ENCODE measurements at places on chromosomes 4 and X.

DNA sequence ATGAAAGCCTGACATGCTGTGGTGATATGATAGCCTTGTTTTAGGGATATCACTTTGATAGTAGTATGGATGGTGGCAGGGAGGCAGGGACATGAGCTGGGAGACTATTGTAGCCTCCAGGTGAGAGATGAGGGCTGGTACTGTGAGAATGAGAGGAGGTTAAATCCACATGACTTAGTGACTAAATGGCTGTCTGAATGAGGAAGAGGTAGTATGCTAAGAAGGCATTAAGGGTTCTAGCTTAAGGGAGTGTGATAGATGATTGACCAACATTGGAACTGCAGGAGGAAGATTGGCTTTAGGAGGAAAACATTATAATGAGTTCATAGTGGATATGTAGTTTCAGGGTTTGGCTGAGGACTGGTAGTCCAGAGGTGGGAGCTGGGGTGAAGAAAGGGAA lies 195.0 kb upstream of the ANK2 start:
- no peak for DNase-seq

DNA sequence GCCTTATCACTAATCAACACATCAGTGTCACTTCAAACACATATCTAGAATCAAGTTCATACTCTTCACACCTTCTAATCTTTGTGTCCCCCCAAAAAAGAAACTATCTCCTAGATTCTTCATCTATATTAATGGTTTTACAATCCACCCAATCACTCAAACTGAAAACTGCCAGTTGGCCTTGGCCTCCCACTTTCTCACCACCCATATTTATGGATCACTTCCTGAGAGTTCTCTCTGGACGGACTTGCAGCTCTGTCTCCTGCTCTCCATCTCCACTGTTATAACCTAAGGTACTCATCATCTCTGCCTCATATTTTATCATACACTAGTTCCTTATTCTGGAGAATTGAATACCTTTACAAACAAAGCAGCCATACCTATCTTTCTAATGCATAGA lies 106.1 kb upstream of the ATOH1 start:
- no peak for DNase-seq

DNA sequence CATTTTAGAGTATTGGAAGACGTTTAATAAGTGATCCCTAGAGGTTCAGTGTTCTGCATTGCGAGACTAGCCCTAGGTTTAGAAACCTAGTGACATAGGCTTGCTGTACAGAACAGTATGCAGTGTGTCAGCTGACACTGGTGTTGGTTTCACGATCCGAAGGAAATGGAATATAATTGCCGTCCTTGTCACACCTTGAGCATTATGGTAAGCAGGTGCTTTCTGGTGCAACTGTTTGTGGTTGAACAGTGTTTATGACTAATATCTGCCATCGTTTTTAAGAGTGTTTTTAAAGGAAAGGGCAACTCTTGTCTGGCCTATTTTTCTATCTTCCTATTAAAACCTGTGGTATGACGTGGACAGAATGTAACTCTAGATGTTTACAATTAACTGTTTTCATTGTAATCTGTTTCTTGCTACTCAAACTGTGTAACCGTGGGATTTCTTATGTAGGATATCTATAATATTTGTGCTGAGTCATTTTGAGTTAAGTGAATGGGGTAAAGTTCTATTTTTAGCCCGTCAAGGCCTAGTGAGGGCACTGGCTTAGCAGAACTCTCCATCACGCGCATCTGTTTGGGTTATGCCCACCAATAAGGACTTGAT lies 53.8 kb upstream of the TBC1D14 start:
- DNase-seq, result no peak

DNA sequence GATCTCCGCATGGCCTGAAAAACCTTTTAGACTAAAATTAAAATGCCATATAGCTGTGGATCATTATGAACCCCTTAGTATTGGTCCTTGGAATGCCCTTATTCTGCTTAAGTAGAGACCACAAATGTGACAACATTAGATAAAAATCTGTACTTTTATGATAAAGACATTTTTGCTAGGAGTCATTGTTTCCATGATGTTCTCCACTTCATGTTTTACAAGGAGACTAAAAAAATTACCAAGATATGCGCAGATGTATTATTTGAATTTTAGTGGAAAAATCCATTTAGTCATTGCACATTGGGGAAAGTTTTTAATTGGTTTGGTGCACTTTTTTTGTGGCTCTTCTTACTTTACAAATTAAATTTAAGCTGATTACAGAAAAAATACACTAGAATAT lies 85.1 kb upstream of the HPRT1 start:
- no peak for DNase-seq

GRCh38 chrX:41459716-41460115 lies 12.6 kb downstream of the NYX start:
- no peak for DNase-seq

DNA sequence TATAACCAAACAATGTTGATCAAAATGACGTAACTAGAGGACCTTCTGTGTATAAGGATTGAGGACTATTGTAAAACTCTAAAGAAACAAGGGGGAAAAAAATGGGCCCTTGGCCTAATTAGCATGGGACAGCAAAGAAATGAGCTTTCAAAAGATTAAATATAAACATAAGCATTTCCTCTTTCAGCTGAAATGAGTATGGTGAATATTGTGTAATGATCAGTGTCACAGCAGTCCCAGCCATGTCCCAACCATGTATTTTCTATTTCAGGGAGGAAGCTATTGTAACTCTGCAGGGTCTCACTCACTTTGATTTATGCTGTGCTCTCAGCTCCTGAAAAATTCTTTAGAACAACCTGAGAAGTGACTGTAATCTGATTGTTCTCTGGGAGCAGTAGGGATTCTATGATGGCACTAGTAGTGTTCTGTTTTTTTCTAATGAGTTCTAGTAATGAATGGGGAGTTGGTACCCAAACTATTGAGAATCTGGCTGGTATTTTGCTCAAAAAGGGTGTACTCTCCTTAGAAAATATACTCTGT lies 25.8 kb downstream of the ANXA10 start:
- DNase-seq, result no peak

GRCh38 chr4:79598801-79599200 lies 190.8 kb upstream of the GK2 start:
- DNase-seq, result no peak

- no peak for DNase-seq
Observed at GRCh38 chrX:7362111-7362510, 214.2 kb upstream of the PUDP start.

DNA sequence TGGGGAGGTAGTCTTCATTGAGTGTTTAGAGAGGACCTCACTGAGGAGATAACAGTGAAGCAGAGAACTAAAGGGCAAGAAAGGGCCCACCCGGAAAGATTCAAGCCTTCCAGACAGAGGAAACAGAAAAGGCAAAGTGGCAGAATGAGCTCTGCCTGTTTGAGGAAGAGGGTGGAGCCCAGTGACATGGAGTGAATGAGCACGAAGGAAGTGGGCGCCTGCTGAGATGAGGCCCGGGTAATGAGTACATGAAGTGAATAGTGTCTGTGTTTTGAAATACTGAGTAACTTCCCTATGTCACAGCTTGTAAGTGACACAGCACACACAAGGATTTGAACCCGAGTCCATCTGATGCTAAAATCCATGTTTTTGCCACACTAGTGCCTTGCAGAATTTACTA lies 32.5 kb upstream of the TLR2 start:
- DNase-seq, result no peak

DNA sequence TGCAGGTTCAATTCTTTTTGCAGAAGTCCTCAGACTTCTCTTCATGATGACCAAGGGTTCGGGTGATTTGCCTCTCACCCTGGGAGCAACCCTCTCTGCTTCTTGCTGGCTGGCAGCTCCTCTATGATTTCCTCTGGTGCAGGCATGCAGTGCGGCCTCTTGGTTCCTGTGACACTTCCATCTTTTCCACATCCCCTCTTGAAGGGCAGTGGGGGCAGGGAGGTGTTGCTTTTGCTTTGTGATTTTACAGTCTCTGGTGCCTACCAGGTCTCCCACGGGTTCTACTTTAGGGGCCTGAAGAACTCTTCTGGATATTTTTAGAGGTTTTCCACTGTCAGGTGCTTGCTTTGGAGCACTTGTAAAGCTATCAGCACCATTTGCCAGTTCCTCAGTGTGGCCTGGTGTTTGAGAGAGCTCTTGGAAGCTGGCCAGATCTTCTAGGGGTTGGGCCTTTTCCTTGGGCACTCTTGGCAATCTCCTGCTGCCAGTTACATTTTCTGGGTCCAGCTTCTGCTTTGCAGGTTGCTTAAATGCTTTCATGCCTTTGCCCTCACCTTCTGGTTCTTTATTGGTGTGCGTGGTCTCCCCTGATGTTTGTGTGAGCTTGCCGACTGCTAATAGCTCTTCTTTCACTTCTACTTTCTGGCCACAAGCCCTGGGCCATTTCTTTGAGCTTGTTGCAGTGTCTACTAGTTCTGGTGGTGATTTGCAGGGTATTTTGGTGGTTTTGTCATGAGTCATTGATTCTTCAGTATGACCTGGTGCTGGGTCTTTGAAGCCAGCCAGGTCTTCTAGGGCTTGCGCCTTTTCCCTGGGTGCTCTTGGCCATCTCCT lies 11.5 kb upstream of the CHST7 start:
- no peak for DNase-seq

DNA sequence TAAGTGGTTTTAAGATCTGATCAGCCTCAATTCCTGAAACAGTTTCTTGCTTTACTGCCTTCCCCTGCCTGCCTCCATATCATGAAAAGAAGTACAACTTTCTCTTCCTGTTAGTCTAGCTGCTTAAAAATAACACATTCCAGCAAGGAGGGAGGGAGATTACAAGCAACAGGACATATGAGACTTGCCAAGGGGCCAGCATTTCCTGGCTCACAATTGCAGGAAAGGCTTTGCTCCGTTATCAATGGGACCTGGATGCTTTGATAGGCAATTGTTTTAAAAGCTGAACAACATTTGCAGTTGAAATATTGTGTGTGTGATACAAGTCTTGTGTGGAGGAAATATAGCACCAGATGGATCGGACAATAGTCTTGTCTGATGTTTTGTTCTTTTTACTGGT lies 425.0 kb downstream of the FAT4 start:
- no peak for DNase-seq

DNA sequence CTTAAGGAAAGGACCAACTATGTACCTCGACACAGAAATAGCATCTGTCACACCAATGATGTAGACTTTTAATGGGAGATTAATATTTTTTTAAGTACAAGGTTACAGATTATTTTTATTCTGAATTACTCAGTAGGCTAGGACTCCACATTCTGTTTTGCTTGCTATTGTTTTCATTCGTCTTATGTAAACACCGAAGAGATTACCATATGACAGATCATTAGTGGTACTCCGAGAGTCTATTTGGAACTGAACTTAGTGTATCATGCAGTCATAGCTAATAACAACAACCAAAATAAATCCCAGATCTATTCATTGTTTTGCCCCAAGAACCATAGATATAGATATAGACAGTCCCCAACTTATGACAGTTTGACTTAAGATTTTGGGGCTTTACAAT lies 139.7 kb upstream of the SPRY1 start:
- DNase-seq, result no peak

- no peak for DNase-seq
Observed at GRCh38 chrX:107780525-107780924, 3.0 kb downstream of the NCBP2L start.

DNA sequence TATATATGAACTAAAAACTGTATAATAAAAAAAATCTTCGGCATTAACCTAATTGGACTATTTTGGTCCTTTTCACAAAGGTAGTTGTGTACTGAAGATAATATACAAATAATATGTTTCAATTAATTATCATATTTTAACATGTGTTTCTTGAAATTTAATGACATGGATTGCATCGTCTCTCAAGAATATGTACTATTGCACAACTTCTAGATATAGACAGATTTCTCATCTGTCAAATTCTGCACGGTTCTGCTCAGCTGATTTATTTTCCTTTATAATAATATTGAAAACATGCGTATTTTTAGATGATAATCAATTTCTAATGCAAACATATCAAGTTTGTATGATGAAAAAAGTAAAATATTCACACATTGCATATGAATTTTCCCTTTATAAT lies 498.7 kb upstream of the PABPC4L start:
- DNase-seq, result no peak

- DNase-seq, result no peak
Observed at GRCh38 chr4:102759831-102760644, 730 bp downstream of the MANBA start.

- no peak for DNase-seq
Observed at GRCh38 chr4:67727124-67727850, 26.3 kb upstream of the UBA6 start.

- peak; percentile 13 for DNase-seq
Observed at GRCh38 chrX:83845397-83845796, 15.5 kb upstream of the CYLC1 start.

GRCh38 chr4:115678425-115678941 lies 565.1 kb upstream of the NDST4 start:
- no peak for DNase-seq

- DNase-seq, result no peak
Observed at GRCh38 chrX:25383196-25383595, 367.4 kb upstream of the ARX start.

- no peak for DNase-seq
Observed at GRCh38 chr4:147837435-147837834, 105.5 kb downstream of the ARHGAP10 start.

DNA sequence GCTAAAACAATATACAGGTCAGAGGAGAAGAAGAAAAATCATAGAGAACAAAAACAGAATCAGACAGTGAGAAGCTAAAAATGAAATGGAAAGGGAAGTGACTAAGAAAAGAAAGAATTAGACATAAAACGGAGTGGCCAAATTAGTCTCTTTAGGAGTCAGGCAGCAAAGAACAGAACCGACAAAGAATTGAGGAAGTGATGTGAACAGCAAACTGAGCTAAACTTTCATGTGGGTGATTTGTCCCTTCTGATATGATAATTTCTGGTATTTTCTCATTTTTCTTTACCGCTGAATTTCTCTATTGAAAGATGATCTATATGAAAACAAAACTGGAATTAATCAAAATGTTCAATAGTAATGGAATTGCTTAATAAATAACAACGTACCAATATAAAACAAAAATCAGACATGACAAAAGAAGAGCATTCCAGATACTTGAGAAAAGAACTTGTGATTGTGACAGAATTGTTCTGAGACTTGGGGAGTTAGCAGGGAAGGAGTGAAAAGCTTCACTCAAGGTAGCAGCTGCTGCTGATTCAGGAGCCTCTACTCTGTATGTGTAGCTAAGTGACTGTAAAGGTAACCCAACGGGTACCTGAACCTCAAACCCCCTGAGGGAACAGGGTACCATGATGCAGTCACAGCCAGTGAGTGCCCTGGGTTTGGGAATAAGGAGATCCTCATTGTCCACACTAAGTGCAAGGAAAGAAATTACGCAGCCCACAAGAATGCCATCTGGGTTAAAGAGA lies 8.8 kb downstream of the TAPT1 start:
- DNase-seq, result no peak

GRCh38 chr4:48853604-48854394 lies 22.9 kb downstream of the OCIAD1 start:
- DNase-seq, result no peak
